ENCODE measurements at places on chromosomes 3 and 15. TPM values are rescaled to one million over a fixed set of nuclear protein-coding genes. Genes with fewer than 3 reads are reported as not detected.

The CYP8B1 gene
- total RNA-seq, result not detected

The NOX5 gene
- total RNA-seq, result 0.25 TPM

The PPP1R14D gene
- total RNA-seq, result not detected

The POPDC2 gene
- 6.3 TPM for total RNA-seq

The CD200 gene
- total RNA-seq, result 0.44 TPM

The CHAC1 gene
- total RNA-seq, result 36.5 TPM

All from uterine smooth muscle cell (primary cell).